ENCODE measurements at places on chromosomes 1 and 21. TPM values are rescaled to one million over a fixed set of nuclear protein-coding genes. Genes with fewer than 3 reads are reported as not detected.

DNA sequence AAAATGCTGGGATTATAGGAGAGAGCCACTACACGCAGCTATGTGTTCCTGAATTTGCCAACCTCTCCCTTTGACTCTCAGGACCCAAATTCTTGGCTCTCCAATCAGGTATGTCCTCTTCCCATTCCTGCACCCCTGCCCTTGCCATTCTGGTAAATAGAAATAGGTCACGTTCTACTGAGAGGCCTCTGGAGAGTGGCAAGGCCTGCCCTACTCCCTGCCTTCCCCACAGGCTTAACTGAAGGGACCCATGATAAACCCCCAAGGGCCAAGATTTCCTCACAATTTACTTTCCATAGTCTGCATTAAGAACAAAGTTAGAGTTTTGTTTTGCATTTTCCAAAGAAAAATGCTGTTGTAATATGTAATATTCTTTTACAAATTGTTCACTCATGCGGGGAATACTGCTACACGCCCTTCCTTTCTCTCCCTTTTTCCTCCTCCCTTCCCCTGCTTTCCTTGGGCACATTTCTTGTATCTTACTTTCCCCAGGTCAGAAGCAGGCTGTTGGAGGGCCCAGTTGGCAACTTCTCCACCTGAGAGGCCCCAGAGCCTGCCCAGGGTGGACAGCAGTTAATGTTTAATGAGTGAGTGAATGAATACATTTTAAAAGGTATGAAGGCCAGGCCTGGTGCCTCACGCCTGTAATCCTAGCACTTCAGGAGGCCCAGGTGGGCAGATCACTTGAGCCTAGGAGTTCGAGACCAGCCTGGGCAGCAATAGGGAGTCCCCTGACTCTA, 33.9 kb upstream of the PUM1 start:
- no peak for DNase-seq

- DNase-seq, result no peak
Measured at GRCh38 chr1:11921022-11921421, 5.2 kb downstream of the KIAA2013 start.

- no peak for DNase-seq
Measured at GRCh38 chr21:45550522-45551210, 8.4 kb upstream of the SLC19A1 start.

DNA sequence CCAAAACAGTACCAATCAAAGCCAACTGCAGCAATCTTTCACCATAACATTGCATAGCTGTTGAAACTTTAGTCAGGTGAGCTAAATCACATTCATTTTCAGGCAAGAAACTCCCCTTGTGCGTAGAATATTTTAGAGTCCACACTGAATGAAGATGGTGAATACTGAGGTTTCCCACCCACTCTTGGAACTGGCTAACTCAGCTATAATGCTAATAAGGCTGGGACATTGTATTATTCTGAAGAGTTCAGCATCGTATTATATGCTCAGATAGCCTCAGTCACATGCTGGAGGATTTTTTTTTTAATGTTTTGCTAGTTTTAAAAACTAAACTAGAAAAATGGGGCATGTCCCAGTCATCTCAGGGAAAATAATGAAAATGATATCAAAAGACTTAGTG, 352.3 kb upstream of the FMN2 start:
- no peak for DNase-seq

- no peak for DNase-seq
Measured at GRCh38 chr1:53069663-53070327, 7.8 kb downstream of the PODN start.

GRCh38 chr1:205004351-205004750, 38.7 kb upstream of the CNTN2 start:
- no peak for DNase-seq

DNA sequence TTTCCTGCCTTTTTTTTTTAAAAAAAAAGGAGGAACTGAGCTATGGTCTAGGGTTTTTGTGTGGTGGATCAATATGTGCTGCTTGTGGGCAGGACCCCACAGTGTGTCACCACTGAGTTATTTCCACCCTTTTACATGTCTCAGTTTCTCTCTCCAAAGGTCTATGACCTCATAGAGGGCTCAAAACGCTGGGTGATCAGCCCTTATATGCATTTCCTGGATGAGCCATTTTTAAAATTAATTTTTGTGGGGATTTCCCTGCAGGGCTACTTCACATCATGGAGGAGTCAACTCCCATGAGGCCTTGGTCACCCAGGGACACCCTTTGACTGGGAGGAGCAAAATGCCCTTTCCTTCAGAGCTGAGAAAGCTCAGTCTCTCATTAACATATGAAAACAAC, 20.7 kb upstream of the HAO2 start:
- DNase-seq, result no peak

REN gene
- polyA plus RNA-seq, result 0.72 TPM

GRCh38 chr1:244057474-244058385, 6.6 kb downstream of the ZBTB18 start:
- no peak for DNase-seq

DNA sequence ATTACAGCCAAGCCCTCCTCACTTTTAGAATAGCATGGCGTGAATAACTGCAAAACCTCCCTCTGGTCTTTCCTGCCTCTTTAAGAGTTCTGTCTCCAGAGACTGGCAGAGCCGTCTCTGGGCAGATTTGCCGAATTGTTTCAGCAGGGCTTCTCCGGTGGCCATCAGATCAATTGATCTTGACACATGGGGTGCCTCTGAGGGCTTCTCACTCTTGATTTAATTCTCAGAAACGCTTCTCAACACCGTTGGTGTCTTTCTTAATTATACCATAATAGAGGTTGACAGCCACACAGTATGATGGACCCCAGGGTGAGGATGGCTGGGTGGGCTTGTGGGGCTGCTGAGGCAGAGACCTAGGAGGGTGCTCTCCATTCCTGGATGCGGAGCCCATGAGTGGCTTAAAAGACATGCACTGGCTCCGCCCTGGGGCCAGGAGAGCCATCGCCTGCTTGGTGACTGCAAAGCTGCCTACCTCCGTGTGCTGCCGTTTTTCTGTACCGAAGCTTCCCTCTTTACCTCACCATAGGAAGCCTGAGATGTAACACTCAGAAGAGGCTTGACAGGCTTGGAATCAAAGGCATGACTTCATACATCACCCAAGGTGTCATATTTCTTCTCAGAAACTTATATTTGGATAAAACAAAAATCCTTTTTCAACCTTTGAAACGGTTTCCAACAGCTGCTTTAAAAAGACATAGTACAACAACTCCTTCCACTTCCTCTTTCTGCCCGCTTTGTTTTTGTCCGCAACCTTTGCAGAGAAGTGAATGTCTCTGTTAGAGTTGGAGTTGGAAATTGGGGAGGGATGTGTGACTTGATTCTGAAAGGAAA, 82.9 kb downstream of the GALNT2 start:
- no peak for DNase-seq
